Hematopoietic multipotent progenitor cell treated with erythropoietin and hydrocortisone succinate and interleukin-3 and kit ligand, for 4 days (in vitro differentiated cells): ENCODE measurements at places on chromosomes 7 and 10.
A peak's percentile ranks its signal among the peaks of the same experiment; 100 is the strongest.

GRCh38 chr10:111548084-111548726 is 471.4 kb downstream of the ADRA2A start:
- DNase-seq, result no peak

DNA sequence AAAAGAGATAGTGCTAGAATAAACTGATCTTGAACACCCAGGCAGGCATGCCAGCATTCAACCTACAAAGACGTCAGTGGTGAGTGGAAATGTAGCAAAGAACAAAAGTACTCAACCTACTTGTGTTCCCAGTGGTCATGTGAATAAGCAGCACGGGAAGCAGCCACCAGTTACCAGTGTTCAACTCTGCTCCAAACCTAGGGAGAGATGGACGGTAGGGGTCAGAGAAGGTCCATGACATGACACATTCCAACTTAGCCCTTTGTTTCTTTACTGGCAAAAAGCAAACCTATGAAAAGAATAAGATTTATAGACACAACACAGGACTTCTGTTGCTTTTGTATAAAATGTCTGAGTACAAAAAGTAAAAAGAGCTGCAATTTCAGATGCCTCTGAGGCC is 511.4 kb downstream of the XPNPEP1 start:
- no peak for DNase-seq

GRCh38 chr10:75136346-75136745 is 24.9 kb downstream of the SAMD8 start:
- DNase-seq, result no peak

GRCh38 chr10:26879744-26880143 is 19.0 kb upstream of the ABI1 start:
- DNase-seq, result peak; percentile 30

GRCh38 chr7:138608275-138608674 is 92.9 kb downstream of the SVOPL start:
- DNase-seq, result peak; percentile 49

DNA sequence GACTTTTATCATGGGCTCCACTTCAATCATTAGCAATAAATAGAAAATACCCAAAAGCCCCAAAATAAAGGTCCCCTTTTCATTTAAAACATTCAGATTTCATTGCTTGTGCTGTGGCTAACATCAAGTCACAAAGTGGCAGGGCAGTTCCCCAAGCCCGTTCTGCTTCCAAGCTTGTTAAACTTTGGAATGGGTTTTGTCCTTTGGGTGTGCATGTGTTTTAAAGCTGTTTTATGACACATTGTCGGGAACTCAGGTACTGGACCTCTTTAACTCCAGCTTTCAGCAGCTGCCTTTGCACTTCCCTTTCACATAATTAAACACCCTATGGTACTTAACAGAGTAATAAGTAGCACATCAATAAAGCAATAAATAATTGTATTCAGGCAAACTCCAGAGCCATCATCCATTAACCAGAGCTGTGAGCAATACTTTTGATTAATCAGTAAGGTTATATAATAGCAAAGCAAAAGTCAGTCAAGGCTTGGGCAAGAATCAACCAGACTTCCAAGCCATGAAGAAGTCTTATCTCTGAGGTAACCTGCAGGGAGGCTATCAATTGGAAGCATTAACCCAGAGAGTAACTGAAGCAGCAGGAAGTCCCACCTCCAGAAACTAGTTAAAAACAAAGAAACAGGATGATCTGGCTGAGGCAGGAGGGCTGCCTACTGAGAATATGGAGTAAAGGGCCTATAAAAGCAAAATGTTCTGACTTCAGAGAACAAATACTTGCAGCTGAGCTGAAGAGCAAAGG is 56.1 kb upstream of the ARID5B start:
- DNase-seq, result peak; percentile 44

DNA sequence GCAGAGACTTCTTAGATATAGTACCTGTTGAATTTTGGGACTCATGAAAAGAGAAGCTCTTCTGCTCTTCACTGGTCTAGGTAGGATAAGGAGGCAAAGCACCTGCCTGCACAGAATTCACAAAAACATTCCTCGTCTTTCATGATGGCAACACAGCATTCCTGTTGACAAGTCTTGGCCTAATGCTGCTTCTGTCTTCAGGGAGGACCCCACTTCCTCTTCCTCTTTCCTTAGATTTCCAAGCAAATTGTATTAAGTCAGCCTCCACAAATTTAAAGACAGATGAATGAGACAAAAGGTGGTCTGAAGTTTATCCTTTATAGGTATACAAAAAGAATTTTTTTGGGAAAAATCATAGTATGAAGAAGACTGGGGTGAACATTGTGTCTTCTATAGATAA is 64.9 kb downstream of the DNAJB9 start:
- DNase-seq, result no peak
